ENCODE measurements at places on chromosomes 3 and 15.

GRCh38 chr15:79450648-79451047 is 18.5 kb downstream of the MINAR1 start:
- DNase-seq: no peak

- no peak for DNase-seq
Observed at GRCh38 chr3:142148044-142148791, 1.1 kb downstream of the TFDP2 start.

- DNase-seq: no peak
Observed at GRCh38 chr15:77644543-77645247, 12.0 kb upstream of the LINGO1 start.

- DNase-seq: peak; percentile 99
Observed at GRCh38 chr3:51384726-51385473, at the start of gene MANF. MANF (plus strand) TSS chr3:51385291; CDS start chr3:51385343, 52 bp downstream.
